Activated naive CD8-positive, alpha-beta T cell treated with anti-CD3 and anti-CD28 coated beads, Interleukin-2, amount 50 U/mL, for 24 hours (primary cell): ENCODE measurements at places on chromosomes 4 and X.

- DNase-seq, result no peak
Observed at GRCh38 chr4:125334926-125335325, 20.2 kb downstream of the FAT4 start.

DNA sequence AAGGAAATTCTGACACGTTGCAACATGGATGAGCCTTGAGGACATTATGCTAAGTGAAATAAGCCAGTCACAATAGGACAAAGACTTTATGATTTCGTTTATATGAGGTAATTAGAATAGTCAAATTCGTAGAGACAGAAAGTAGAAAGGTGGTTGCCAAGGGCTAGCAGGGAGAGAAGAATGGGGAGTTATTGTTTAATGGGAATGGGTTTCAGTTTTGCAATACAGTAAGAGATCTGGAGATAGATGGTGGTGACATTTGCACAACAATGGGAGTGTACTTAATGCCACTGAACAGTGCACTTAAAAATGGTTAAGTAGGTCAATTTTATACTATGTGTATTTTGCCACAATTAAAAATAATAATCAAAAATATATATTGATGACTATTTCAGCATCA, 43.4 kb upstream of the TMEM154 start:
- no peak for DNase-seq

DNA sequence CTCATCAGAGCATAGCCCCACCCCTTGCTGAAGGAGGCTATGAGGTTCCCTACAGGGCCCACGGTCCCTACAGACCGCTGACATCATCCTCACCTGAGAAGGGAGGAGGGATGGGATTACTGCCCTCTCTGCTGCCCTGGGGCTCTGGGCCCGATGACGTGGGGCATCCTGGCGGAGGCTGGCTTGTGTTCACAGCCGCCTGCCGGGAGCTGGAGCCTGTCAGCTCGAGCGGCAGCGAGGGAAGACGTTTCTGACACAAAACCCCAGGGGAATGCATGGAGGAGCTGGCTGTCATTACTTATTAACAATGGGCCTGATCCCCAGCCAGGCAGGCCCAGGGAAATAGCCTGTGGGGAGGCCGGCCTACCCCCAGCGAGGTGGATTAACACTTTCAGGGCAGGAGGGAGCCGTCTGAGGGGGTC, 106.6 kb upstream of the ATP6AP2 start:
- no peak for DNase-seq

GRCh38 chr4:8939160-8939839, 67.7 kb upstream of the HMX1 start:
- no peak for DNase-seq

DNA sequence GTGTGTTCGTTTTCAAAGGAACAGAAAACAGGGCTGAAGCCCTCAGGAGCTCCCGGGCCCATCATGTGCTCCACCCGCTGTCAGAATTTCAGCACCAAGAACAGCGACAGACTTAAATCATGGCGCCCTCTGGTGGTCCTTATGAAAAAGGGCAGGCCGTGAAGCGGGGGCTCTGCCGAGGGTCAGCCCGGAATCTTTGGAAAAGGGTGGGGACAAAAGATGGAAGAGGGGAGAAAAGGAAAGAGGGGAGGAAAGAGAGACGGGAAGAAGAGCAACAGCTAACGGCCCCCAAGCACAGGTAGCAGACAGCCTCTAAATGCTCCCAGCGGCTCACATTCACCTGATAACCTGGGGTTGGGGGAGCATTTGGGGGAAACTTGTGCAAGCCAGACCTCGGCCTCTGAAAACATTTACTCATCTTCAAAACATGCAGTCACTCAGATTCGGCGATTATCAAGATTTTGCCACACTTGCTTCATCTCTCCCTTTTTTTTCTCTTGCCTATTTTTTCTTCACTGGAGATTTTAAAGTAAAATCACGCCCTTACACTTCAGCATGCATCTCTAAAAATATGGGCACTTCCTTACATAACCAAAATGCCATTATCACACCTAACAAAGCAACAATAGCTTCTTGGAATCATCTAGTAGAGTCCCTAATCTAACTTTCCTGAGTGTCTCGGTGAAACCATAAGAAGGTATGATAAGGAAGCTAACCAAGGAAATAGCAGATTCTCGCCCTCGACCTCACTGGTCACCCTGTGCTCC, 28.1 kb upstream of the MAN2B2 start:
- peak; percentile 41 for DNase-seq

- DNase-seq, result no peak
Observed at GRCh38 chr4:112448306-112449132, 67.5 kb downstream of the NEUROG2 start.

DNA sequence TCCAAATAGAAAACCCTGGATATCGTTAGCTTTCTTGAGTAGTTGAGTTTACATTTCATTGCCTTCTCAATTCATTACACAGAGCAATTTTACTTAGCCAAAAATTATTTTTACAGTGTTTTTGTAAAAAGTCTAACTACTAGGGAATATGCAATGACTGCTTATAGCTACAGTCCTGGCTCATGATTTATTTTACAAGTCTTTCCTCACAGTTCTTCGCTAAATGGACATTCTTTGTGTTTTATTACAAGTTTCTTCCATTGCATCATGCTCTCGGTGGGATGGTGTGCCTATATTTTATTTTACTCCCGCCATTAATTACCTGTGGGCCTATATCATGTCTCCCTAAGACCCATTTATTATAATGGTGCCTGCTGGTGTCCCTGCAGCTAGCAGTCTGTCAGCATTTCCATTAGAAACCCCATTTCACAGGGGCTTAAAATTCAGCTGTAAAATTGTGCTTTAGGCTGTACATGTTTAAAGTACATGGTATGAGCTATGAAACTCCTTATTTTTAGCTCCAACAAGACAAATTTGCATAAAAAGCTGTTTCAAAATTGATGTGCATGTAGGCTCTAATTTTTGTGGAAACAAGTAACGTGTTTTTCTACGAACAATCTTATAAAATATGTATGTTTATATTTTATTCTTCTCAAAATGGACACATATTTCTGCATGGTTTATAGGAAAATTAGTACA, 227.4 kb downstream of the SLC7A11 start:
- DNase-seq, result no peak

- DNase-seq, result no peak
Observed at GRCh38 chr4:183600189-183600685, 58.7 kb downstream of the RWDD4 start.

DNA sequence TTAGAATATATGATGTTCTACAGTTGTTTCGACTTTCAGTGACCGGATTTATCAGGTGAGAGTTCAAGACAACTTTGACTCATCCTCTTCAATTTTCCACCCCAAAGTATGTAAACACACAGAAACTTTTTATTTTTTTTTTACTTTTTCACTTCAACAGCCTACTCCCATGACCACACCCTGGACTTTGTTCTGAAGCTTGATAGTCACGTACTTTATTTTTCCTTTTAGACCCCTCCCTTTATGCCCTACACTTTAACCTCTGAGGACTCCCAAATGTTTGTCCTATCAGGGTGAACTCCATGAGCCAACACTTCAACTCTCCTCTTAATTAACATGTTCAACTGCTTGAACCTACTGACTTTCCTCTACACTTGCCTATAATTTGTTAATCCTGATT, 2.5 kb upstream of the DDX60 start:
- no peak for DNase-seq

- DNase-seq, result no peak
Observed at GRCh38 chr4:100208459-100208858, 18.2 kb upstream of the DDIT4L start.

- no peak for DNase-seq
Observed at GRCh38 chrX:84320023-84320422, 132.0 kb upstream of the RPS6KA6 start.

DNA sequence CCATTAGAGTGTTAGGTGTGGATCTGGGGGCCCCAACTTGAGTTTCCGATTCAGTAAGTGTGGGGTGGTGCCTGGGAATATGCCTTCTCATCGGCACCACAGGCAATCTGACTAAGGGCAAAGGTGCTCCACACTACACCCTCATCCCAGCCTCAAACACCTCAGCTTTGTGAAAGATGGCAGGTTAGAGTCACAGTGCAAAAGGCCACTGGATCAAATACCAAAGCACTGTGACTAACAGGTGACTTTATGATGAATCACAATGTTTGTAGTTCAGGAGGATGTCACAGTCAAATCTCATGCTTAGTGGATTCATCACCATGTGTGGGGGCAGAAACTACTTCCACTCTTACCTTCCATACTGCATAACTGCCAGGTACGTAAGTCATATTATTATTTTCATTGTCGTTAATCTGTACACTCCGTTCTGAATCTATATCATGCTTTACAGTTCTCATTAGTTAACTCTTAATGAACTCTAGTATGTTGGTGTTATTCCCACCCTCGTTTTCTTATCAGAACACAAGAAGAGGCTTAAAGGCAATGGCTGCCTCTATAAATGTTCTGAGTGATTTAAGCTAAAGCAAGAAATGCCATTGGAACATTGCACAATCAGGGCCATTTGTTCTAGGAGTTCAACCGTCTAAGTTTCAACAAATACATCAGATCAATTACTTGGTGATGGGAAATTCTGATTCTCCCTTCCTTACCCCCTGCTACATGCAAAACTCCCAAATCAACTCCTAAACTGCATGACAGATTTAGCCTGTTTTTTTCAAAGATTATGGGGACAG, 50.2 kb downstream of the PRKG2 start:
- no peak for DNase-seq

DNA sequence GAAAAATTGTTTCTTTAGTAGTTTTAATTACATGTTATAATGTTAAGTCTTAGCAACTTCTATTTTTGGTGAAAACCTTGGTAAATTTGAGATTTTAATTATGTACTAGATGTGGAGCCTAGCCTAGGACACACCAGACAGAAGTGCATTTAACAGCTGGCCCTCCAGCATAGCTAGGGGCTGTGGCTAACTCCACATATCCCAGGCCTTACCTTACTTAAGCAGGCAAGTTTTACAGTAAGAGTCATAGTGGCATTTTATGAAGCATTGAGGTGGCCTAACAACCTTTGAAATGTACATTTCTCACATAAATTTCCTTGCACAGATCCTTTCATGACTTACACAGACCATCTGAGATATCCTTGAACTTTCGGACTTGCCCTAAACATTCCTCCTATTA, 71.6 kb upstream of the C4orf54 start:
- DNase-seq, result no peak

- no peak for DNase-seq
Observed at GRCh38 chr4:116632269-116632668, 453.1 kb downstream of the TRAM1L1 start.

GRCh38 chr4:189313064-189313463, 627.6 kb upstream of the FRG1 start:
- no peak for DNase-seq

DNA sequence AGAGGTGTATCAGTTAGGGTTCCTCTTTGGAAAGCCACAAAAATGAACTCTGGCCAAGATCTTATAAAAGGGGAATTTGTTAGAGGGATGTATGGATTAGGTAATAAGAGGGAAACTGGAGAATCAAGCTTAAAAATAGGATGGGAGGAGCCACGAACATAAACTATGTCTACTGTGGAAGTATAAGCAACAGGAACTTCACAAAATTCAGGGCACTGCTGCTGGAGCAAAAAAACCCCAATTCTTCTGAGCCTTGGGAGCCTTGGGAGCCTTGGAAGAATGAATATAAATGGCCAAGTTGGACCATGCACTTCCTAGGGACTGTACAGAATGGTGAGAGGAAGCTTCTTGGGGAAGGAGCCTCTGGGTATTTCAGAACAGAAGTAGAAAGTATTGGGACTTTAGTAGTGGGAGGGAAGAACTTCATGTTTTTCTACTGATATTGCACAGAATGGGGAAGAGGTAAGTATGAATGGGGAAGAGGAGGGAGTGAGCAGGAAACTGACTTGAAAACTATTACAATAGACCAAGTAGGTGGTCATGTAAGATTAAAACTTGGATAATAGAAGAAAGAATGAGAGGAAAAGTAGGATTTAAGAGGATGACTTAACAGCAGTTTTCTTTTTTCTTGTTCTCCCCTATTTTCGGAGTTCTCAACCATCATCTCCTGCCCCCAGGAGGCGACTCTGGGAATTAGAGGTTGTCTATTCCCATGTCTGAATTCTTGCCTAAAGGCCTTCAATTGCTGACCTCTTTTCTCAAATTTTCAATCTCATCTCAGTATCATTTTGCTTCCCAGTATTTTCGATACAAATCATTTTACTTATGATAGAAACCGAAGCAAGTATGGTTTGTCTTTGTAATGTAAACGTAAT, 44.4 kb upstream of the TAPT1 start:
- no peak for DNase-seq

- peak; percentile 63 for DNase-seq
Observed at GRCh38 chr4:78776729-78777575, 802 bp downstream of the BMP2K start.

- no peak for DNase-seq
Observed at GRCh38 chr4:40058121-40058520, 1.5 kb downstream of the N4BP2 start.

DNA sequence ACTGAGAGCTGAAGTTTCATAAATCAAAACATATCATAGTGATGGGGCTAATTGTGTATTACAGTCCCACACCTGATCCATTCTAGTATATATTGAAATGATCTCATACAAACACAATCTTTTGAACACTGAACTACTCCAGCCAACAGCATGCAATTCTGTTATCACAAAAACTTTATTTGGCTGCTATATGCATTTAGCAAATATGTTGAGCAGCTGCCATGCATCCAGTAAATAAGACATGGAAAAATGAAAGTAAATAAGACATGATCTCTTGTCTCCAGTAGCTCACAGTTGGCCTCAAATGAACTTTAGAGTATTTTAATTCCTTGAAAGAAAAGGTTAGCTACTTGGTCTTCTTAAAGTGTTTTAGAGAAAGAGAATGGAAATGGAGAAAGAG, 2.1 kb downstream of the AMBN start:
- DNase-seq, result no peak

DNA sequence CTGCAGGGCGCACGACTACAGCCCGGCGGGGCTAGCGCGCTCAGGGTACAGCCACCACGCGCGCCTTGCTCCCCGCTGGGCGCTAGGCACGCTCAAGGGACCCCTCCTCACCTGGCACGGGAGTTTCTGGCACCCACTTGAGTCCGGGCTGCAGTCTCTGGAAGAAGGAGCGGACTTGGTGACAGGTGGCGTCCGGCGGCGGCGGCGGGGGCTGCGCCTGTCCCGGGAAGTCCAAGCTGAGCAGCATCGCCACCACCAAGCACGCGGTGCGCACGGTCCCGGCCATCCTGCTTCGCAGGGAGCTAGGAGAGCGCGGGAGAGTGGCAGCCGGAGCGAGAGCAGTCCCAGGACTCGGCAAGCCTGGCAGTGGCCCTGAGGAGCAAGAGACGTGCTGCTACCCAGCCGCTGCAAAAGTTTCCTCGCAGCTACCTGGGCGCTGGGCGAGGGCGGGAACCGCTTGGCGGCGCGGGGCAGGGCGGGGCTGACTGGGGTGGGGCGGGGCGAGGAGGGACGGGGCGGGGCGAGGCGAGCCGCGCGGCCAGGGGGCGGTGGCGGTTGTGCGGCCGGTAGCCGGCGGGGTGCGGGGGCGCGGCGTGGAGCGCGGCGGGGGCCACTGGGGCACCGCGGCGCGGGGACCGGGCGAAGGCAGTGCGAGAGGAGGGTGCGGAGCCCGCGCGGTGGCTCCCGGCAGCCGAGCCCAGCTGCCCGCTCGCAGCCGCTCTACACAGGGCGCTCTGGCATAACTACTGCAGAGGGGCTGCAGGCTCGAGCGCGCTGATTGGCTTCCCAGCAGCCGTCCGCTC, at the start of gene GPC3:
Gene GPC3, minus strand, starts transcription at position 431 of the 803 bp plus-strand sequence.
- DNase-seq, result peak; percentile 24
